ENCODE measurements at places on chromosomes 2 and 18. TPM values are rescaled to one million over a fixed set of nuclear protein-coding genes. Genes with fewer than 3 reads are reported as not detected.

Gene PRSS56
- polyA plus RNA-seq = not detected

Gene DNAJC5G
- polyA plus RNA-seq = not detected

Gene ARHGAP28
- 1.3 TPM for polyA plus RNA-seq

Gene EIPR1
- 46.5 TPM for polyA plus RNA-seq

Gene ENOSF1
- polyA plus RNA-seq = 12.6 TPM

Gene GRB14
- not detected for polyA plus RNA-seq

Gene VWC2L
- polyA plus RNA-seq = not detected

Gene GKN2
- polyA plus RNA-seq = not detected

Gene GNAL
- polyA plus RNA-seq = 0.11 TPM

Gene CPS1
- polyA plus RNA-seq = 5.4 TPM

Gene CAVIN2
- 7.7 TPM for polyA plus RNA-seq

Gene FABP1
- not detected for polyA plus RNA-seq

Gene PLGLB2
- polyA plus RNA-seq = 0.99 TPM

Gene MARS2
- polyA plus RNA-seq = 3.4 TPM

Gene ANKRD30B
- not detected for polyA plus RNA-seq

Gene CPO
- not detected for polyA plus RNA-seq

Gene SLC16A14
- 0.49 TPM for polyA plus RNA-seq

Gene TUBA4B
- not detected for polyA plus RNA-seq

Gene HAT1
- 37.1 TPM for polyA plus RNA-seq

Gene RGPD3
- polyA plus RNA-seq = 0.06 TPM

Gene CABLES1
- 4.4 TPM for polyA plus RNA-seq

All from IMR-90 (cell line).